Activated T-helper 1 cell treated with anti-CD3 and anti-CD28 coated beads, Interleukin-2, amount 50 U/mL, for 16 hours (primary cell): ENCODE measurements at places on chromosomes 2 and 18.

DNA sequence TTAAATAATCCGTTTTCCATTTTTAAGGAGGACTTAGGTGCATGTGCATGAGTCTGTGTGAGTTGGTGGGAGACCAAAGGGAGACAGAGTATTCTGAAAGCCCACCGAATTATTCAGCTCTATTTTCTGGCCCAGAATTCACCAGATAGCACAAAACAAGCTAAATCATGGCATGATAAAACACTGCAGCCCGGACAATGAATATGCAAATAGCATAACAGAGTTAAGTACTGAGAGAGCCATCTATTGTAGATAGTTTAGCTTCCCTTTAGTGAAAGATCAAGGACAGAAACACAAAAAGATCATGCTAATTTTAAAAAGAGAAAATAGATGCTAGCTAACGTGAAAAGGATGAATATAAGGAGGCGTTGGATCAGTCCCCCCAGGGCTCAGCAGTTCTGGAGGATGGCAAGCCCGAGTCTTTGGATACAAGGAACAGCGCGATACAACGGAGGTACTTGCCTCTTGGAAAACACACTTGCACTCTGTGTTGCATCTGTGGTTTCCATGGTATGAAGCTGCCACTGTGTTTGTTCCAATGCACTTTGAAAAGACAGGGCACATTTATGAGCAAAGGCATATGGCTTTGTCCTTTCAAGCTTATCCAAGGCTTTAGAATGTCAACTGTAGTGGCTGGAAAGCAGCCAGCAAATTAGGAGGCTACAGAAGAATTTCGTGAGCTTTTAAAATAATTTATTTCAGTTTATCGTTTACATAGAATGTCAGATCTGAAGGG is 119.9 kb downstream of the LYPD1 start:
- DNase-seq = no peak

DNA sequence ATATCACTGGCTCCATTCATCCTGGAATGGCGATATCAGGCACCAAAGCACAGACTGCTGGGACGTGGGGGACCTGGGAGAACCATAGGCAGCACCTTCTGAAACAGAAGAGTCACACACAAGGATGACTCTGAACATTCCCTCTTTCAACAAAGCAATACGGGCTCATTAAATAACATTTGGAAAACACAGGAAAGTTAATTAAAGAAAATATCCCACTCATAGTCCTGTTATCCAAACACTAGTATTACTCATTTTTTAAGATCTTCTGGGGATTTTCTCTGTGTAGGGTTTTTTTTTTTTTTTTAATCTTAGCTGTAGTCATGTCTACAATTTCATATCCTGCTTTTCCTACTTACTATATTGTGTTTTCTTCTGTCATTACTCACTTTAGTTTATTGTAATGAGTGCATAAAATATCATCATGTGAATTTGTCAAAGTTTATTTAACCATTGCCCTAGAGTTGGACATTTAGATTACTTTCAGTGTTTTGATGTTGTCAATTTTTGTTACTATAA is 70.0 kb upstream of the SP3 start:
- DNase-seq = no peak

DNA sequence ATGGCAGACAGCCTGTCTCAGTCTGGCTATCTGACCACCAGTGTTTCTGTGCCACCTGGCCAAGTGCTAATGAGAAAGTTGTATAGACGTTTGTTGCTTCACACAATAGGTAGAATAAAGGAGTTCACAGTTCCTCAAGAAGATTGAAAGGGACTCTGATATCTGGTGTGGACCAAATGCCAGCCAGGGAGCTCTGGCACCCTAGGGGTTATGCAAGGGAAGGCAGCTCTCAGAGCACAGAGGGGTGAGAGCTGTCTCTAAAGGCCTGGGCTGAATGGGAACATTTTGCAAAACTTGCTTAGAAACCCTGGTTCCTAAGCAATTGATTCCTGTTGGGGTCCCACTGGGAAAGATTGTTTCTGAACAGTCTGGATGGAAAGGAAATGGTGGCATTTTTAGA is 553.8 kb downstream of the EPHA4 start:
- no peak for DNase-seq

- no peak for DNase-seq
Observed at GRCh38 chr2:165796819-165797530, 2.9 kb upstream of the GALNT3 start.

GRCh38 chr2:2914252-2914651 is 463.4 kb downstream of the EIPR1 start:
- no peak for DNase-seq

GRCh38 chr2:150162241-150162942 is 325.1 kb downstream of the RND3 start:
- no peak for DNase-seq

- no peak for DNase-seq
Observed at GRCh38 chr2:71876542-71877451, 270.9 kb downstream of the CYP26B1 start.

GRCh38 chr2:24024996-24025663 is 15.2 kb downstream of the MFSD2B start:
- no peak for DNase-seq

GRCh38 chr18:58901783-58902182 is 37.1 kb downstream of the ZNF532 start:
- DNase-seq = no peak

DNA sequence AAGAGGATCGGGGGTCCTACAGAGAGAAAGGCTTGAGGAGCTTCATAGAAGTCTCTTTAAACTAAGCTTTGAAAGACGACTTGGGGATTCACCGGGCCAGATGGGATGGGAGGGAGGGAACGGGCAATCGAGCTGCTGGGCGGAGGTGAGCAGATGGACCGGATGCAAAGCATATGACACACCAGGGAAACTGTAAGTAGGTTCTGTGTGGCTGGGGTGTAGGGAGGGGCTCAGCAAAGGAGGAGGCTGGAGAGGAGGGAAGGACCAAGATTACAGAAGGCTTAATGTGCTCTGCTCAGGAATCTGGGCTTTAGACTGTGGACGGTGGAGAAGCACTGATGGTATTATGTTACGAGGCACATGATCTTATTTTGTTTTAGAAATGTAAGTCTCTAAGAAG is 131.5 kb downstream of the MAIP1 start:
- DNase-seq = no peak

DNA sequence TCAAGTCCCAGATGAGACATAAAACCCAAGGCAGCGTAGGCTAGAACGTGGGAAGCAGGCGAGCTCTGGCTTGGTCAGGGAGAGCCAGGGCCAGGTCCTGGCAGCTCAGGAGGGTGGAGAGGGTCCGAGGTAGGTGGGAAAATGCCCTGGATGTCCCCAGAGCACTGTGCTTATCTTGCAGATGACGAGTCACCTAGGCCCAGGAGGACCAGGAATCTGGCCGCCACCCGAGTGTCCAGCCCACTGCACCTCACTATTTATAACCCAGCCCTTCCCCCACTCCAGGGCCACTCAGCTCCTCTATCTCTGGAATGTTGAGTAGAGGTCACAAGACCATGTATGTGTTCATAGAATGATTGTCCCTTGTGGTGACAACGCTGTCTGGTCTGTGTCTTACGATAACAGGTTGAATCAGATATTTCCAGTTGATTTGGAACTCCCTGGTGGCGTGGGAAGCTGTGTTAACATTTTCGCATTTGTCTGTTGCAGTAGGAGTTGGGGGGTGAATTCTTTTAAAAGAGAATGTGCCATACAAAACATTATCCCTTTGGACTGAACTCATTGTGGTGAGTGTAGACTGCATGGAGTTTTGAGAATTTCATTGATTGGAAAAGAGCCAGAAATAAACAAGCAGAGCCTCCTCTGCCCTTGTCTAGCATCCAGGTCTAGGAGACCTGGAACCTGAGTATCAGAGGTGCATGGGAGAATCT is 47.5 kb downstream of the EMILIN2 start:
- DNase-seq = no peak

DNA sequence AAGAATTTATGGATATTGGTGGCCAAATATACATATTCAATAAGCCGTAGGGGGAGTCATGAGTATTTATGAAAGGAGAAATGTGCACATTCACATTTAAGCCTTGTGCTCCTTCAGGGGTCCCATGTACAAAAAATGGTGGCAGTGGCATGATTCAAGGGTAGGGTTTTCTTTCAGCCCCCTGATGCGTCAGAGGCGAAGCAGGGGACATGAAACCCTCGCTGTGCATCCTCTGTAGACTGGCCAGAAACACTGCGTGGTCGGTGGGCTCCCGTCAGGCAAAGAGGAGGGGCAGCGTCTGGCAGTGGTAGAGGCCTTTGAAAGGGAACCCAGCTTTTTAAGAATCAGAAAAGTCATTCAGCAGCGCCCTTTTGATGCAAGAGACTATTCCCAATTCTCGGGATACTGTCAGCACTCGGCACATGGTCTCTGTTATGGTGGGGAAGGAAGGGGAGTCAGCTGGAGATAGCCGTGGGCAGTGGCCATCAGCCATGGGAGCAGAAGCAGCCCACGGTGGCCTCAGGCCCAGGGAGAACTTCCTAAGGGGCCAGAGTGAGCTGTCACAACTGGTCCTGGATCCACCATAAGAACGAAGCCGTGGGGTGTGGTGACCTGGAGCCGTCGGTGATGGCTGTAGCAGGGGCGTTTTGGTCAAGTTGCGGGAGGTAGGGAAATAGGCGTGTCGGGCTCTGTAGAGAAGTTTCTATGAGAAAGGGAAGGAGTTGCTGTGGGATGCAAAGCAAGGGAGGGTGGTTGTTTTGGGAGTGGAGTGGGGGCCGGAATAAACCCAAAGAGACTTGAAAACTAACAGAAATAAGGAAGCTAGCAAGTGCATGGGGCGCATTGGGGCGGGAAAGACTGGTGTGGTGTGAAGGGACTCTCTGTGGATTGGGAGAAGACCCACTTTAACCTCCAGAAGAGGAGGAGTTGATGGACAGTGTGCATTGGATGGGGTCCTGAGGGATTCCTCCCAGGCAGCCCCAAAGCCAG is 95.6 kb downstream of the SH3BP4 start:
- DNase-seq = no peak

DNA sequence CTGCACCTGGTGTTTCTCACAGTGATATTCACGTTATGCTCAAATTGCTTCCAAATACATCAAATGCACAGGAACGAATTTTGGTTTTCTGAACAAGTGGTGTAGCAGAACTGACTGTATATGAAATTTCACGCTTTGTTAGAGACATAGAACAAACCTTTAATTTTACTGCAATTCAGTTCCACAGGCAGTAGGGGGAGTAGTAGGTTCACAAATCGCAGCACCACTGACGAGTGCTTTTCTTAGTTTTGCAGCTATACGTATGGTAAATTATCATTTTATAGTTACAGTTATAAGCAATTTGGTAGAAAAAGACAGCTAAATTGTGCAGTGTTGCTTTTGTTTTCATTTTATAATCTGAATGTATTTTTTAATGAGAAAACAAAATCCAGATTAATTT is 113.3 kb downstream of the KIAA1328 start:
- no peak for DNase-seq

GRCh38 chr2:76393356-76393755 is 682.6 kb upstream of the GCFC2 start:
- no peak for DNase-seq

GRCh38 chr2:171347591-171348032 is 86.2 kb downstream of the METTL8 start:
- no peak for DNase-seq

DNA sequence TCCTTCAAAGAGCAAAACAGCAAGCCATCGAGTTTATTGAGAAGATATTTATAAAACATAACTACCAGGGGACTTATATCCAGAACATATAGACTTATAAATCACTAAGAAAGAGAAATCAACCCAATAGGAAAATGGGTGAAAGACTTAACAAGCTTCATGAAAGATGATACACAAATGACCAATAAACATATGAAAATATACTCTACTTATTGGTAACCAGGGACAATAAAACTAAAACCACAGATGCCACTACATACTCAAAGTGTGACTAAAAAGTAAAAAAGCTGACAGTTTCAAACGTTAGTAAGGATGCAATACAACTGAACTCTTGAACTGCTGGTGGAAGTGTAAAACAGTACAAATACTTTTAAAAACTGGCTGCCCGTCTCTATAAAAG is 154.3 kb downstream of the TMEM163 start:
- no peak for DNase-seq
